Ascending aorta (tissue), 2 donors: ENCODE measurements at places on chromosomes 12 and 14. TPM values are rescaled to one million over a fixed set of nuclear protein-coding genes. Genes with fewer than 3 reads are reported as not detected.

GRCh38 chr14:38419579-38419978 is 163.7 kb upstream of the CLEC14A start:
- DNase-seq = no peak

Gene PLCZ1
- total RNA-seq = not detected

DNA sequence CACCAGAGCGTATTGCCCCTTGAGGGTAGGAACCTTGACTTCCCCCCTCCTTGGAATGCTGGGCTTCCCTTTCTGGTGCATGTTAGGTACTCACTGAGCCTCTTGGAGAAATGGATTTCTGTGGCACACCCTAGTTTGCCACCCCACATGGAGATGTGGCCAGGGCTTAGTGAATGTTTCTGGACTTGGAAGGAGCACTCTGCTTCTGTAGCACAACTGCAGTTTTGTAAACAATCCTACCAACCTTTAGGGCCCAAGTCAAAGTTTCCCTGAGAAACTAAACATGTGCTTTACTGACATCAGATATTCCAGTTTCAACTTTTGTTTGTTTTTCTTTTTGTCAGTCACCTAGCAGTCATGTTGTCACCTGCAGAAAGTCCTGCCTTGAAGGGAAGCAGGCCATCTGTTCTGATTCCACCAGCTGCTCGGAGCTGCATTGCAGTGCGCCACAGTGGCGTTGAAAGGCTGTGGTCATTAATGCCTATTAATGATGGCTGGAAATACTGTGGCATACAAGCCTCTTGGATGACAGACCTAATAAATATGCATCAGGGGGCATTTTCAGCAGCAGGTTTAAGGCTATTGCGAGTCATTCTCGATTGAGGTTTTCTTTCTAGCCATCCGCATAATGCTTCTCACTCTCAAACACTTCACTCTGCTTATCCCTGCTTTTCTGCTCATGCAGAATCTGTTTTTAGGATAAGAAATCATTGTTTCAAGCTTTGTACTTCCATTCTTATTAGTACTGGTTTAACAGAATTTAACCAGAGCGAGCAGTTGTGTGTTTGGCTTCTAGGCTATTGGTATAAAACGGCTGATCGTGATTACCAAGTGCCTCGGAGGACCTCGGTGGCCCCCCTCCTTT is 7.8 kb downstream of the PELI2 start:
- no peak for DNase-seq

- no peak for DNase-seq
These were observed 297.4 kb upstream of the SFSWAP start for GRCh38 chr12:131413471-131413870.

DNA sequence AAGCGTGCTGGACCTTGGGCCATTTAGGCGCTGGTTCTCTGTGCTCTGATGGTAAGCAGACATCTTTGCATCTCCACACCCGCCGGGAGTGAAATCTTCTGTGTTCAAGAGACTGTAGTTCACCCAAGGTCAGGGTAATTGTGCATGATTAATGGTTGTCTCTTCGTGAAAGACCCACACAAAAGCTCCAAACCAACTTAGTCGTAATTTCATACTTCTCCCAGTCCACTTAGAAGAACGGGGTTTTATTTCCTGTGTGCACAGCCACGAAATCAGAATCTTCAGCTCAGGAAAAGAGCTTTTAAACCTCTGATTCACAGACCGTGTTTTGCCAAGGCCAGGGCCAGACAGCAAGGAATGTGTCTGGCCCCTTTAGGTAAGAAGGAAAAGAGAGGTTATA is 640.9 kb downstream of the MED13L start:
- DNase-seq = no peak
